ENCODE measurements at places on chromosomes 7 and 10. TPM values are rescaled to one million over a fixed set of nuclear protein-coding genes. Genes with fewer than 3 reads are reported as not detected.

DNA sequence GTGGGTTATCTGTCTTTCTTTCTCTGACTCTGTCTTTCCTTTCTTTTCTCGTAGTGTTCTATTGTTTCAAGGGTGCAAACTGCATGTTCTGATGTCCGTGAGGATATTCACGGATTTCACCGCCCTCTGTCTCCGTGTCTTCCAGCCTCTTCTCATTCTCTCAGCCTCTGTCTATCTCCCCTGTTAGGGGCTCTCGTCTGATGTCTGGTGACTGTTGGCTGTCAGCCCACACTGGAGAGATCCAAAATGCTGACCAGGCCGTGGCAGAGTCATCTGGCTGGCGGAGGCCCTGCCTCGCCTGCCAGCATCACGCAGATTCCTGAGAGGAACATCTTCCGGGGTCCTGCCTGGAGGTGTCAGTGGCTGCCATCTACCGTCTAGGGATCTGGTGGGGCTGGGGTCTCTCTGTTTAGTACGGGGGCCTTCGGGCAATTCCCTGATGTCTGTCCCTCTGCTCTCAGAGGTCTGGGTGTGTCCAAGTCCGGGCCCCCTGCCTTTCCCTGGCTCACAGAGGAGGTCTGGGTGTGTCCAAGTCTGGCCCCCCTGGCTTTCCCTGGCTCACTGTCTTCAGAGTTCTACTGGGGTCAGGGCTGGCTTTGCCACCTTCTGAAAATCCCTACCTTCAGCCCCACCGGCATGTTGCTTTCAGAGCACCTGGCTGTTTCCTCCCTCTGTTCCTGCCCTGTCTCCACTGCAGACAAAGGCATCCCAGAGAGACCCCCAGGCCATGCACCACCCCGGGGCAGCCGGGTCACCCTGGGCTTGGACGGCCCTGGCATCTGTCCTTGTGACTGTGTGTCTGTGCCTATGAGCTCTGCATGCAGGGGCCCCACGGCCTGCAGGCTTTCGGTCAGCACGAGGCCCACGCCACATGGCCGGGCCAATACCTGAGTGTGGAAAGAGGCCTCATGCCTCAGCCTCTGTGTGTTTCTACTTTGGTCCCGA is 14.0 kb upstream of the SCART1 start:
- no peak overlapping the region for H3K4me3 ChIP-seq
- peaks cover 5% of the 10 kb centered on the region for H3K27me3 ChIP-seq
- no peak overlapping the region for H3K27ac ChIP-seq
- no peak for DNase-seq

- no peak overlapping the region for H3K4me3 ChIP-seq
- H3K27me3 ChIP-seq: peaks cover 2% of the 10 kb centered on the region
- no peak overlapping the region for H3K27ac ChIP-seq
- no peaks in the 10 kb centered on the region for H3K4me1 ChIP-seq
- no peaks in the 10 kb centered on the region for H3K36me3 ChIP-seq
Measured at GRCh38 chr10:13911821-13912520, 325.2 kb downstream of the PRPF18 start.

DNA sequence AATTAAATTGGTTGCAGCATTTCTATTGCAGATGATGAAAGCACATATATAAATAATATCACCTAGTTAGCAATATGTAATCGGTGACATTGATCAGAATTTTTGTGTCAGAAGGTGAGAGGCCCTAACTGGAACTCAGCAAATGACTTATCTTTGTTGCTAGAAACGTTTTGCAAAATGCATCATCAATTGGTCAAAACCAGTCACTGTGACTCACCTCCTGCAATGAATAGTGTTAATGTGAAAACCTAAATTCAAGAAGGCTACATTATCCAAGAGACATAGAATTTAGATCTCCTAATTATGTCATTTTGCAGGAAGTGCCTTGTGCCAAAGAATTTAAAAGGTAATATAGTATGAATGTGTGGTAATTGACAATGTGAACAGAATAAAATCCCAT is 9.8 kb upstream of the PNLIPRP3 start:
- no peak overlapping the region for H3K27ac ChIP-seq
- no peaks in the 10 kb centered on the region for H3K4me1 ChIP-seq

DNA sequence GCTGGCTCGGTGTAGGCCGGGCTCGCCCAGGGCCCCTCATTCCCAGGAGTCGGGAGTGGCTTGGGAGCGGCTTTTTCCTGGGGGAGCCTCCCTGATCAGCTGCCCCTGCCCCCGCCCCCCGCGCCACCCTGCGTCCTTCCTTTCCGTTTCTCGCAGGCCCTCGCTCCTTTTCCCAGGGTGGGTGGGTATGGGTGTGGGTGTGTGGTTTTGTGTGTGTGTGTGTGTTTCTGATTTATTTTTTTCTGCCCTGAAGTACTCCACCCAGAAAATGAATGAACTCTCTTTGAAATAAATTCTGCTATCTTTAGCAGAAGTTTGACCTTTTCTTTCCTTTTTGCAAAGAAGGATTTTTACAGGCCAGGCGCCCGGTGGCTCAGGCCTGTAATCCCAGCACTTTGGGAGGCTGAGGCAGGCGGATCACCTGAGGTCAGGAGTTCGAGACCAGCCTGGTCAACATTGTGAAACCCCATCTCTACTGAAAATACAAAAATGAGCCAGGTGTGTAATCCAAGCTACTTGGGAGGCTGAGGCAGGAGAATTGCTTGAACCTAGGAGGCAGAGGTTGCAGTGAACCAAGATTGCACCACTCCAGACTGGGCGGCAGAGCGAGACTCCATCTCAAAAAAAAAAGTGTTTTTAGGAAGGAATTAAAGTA is 30.0 kb upstream of the AP5Z1 start:
- DNase-seq: no peak
- peak overlapping the region; percentile 82 for H3K4me3 ChIP-seq
- peaks cover 56% of the 10 kb centered on the region for H3K4me1 ChIP-seq
- no peaks in the 10 kb centered on the region for H3K27me3 ChIP-seq

The CFAP69 gene
- total RNA-seq: not detected

The LRIT1 gene
- not detected for total RNA-seq

GRCh38 chr7:121800916-121801675 is 71.9 kb upstream of the PTPRZ1 start:
- no peak overlapping the region for H3K27ac ChIP-seq
- H3K27me3 ChIP-seq: no peaks in the 10 kb centered on the region
- no peaks in the 10 kb centered on the region for H3K4me1 ChIP-seq
- H3K4me3 ChIP-seq: no peak overlapping the region
- no peak for DNase-seq

The NIPSNAP2 gene
- 37.2 TPM for total RNA-seq

GRCh38 chr10:19702215-19702614 is 114.0 kb upstream of the PLXDC2 start:
- H3K36me3 ChIP-seq: no peaks in the 10 kb centered on the region
- no peak overlapping the region for H3K27ac ChIP-seq
- H3K4me1 ChIP-seq: no peaks in the 10 kb centered on the region
- no peak overlapping the region for H3K4me3 ChIP-seq
- DNase-seq: no peak
- no peaks in the 10 kb centered on the region for H3K27me3 ChIP-seq

DNA sequence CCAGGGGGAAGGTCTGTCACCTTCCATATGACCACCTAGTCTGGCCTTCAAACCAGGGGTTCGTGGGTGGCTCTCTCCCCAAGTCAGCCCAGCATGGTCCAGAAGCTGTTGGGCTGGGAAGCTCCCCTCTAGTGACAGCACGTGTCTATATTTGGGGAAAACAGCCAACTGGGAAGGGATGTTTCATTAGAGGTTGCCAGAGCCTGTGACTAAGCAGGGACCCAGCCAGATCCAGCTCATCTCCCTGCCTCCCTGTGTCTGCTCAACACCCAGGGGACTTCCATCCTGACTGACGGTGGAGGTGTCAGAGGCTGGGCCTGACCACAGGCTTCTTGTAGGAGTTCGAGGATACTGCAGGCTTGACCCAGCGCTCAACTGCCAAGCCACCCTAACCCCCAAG is 10.5 kb downstream of the STYXL1 start:
- DNase-seq: no peak
- no peak overlapping the region for H3K27ac ChIP-seq
- peaks cover 2% of the 10 kb centered on the region for H3K36me3 ChIP-seq
- peaks cover 5% of the 10 kb centered on the region for H3K4me1 ChIP-seq

DNA sequence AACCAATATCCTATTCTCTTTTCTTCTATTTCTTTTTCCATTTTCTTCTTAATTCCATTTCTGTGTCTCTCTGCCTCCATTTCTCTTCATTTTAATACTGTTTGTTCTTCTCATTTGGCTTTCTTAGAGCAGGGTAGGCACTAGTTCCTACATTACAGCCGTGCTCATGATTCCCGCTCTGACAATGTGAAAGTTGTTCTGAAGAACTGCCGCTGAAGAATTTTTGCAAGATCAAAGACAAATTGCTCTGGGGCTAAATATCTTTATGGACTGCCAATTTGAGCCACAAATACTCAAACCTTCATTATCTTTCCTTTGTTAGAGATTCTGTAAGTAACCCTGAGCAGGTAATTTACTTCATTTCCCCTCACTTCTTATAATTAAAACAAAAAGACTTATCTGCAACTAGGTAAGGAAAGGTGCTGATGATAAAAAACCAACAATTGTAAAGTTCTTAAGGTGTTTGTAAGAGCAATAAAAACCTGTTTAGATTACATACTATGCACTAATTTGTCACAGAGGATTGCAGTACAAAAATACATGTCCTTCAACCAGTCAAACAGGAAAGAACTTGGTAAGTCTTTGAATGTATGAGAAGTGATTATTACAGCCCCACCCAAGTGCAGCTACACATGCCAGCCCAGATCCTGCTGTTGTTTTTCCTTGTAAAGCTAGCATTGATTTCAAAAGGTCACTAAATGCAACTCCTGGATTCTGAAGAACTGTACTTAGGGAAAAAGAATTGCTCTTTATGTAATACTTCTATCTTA is 127.5 kb downstream of the COL28A1 start:
- DNase-seq: no peak
- H3K4me3 ChIP-seq: no peak overlapping the region

GRCh38 chr10:63106111-63106755 is 26.9 kb upstream of the NRBF2 start:
- no peak for DNase-seq
- peaks cover 5% of the 10 kb centered on the region for H3K27me3 ChIP-seq
- H3K4me3 ChIP-seq: no peak overlapping the region

The SRRM3 gene
- not detected for total RNA-seq

DNA sequence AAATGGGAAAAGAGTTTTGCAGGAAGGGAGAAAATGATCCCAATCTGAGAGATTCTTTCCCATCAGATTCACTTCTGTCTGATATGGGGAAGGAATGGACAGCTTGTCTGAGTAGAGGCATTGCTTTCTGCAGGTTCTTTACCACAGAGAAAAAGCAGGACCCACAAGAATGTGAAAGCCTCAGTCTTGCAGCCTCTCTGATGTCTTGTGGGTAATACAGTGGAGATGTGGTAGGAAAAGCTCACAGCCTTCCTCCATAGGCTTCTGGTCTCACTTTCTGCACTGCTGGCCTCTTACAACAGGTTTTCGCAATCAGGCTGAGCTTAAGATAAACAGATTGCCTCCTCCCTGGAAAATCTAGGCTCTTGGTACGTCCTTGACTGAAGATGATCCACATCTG is 551 bp downstream of the IFIT1 start:
- peak; percentile 40 for DNase-seq
- peak overlapping the region; percentile 94 for H3K27ac ChIP-seq
- H3K4me1 ChIP-seq: peaks cover 35% of the 10 kb centered on the region
- H3K27me3 ChIP-seq: no peaks in the 10 kb centered on the region
- peak overlapping the region; percentile 91 for H3K4me3 ChIP-seq

GRCh38 chr10:87054373-87055295 is 34.5 kb downstream of the FAM25A start:
- peaks cover 35% of the 10 kb centered on the region for H3K36me3 ChIP-seq
- DNase-seq: no peak
- H3K4me3 ChIP-seq: no peak overlapping the region
- H3K4me1 ChIP-seq: no peaks in the 10 kb centered on the region
- H3K27ac ChIP-seq: no peak overlapping the region
- H3K27me3 ChIP-seq: no peaks in the 10 kb centered on the region

The PWWP2B gene
- total RNA-seq: 15.0 TPM

The RAMP3 gene
- total RNA-seq: not detected

DNA sequence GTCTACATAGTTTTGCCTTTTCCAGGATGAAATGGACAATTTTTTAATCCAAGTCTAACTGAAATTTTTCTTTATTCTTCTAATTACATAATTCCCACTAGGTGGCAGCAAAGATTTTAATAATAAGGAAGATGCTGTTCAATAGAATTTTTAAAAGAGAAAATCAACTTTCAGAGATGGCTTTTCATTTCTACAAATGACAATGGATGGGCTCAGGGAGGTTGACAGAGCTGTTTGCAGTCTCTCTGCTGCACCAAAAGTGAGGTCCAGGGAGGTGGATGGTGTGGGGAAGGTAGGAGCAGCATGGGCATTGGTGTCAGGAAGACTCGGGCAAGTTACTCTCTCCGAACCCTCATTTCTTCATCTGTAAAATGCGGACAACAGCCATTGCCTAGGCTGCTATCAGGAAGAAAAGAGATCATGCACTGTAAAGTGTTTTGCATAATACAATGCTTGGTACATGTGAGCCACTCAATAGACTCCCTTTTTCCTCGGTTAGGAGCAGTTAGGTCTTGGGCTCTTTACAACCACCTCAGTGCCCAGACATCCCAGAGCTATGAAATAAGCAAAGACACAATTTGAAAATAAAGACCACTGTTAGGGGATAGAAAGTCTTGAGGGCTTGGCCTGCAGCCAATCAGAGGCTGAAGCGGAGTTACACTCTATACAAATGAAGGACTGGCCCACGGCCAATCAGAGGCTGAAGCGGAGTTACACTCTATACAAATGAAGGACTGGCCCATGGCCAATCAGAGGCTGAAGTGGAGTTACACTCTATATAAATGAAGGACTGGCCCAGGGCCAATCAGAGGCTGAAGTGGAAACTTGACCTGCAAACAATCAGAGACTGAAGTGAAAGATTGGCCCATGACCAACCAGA is 107.1 kb downstream of the ABLIM1 start:
- no peaks in the 10 kb centered on the region for H3K36me3 ChIP-seq
- H3K27ac ChIP-seq: no peak overlapping the region
- H3K4me3 ChIP-seq: no peak overlapping the region
- DNase-seq: no peak

GRCh38 chr7:12706900-12707536 is 19.6 kb downstream of the ARL4A start:
- H3K27ac ChIP-seq: no peak overlapping the region
- no peak for DNase-seq
- no peak overlapping the region for H3K4me3 ChIP-seq
- no peaks in the 10 kb centered on the region for H3K27me3 ChIP-seq
- no peaks in the 10 kb centered on the region for H3K36me3 ChIP-seq
- no peaks in the 10 kb centered on the region for H3K4me1 ChIP-seq

DNA sequence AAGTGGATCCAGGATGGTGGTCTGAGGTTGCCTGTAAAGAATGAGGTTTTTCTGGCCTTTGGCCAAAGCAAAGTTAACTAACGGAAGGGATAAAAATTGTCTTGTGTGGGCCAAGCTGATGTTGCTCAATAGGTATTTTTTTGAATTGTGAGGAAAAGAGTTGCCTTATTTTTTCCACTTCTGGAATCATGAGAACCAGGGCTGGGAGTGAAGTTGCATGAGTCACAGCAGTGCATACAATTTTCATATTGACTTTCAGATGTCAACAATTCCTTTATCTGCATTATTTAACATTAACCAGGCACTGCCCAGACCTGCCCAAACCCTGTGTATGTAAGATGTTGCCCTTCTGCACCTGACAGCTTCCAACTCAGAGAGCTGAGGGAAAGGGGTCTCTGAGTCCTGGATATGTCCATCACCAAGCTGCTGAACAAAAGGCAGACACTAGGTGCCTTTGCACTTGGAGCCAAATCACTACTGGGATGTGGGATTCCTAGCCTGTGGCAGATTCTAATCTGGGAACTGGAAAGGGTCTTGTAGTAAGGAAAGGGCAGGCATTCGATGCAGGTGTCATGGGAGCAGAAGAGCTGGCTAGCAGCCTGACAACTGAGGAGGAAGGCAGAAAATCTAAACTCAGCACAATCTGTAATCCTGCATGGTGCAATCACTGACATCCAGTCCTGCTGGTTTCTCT is 52.3 kb upstream of the SLC35B4 start:
- no peak overlapping the region for H3K27ac ChIP-seq
- H3K27me3 ChIP-seq: peaks cover 26% of the 10 kb centered on the region
- no peaks in the 10 kb centered on the region for H3K4me1 ChIP-seq
- no peak overlapping the region for H3K4me3 ChIP-seq
- no peaks in the 10 kb centered on the region for H3K36me3 ChIP-seq

The PHKG1 gene
- total RNA-seq: 2.0 TPM

All from activated CD8-positive, alpha-beta T cell treated with anti-CD3 and anti-CD28 coated beads, Interleukin-2, amount 10 ng/mL, durations not matched to agents 7 days and 5 days (primary cell).